Kidney capillary endothelial cell (primary cell): ENCODE measurements at places on chromosomes 5 and 9.

DNA sequence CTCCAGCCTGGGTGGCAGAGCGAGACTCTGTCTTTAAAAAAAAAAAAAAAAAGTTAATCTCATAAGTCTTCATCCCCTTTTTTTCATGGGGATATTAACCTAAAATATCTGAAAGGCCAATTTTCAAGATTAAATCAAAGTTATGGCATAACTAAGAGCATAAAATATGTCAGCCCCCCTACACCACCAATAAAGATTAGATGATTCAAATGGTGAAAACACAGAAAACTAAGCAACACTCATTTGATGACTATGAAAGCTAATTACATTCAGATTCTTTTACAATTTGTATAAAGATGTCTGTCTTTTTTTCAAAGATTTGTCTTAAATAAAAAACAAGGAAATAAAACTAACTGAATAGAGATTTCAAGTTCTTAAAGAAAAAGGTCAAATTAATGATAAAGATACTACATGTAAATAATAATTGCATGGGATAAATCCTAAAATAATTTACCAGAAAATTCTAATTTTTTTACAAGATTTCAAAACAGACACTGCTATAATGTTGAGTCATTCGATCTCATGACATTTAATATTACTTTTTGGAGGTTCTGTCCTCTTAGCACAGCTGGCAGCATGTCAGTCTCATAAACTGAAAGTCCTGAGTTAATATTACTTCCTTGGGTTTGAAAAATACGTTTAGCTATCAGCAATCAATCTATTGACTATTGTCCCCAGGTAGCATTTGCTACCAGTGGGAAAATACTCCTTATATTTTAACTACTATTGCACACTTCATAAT, 112.9 kb downstream of the KIAA0825 start:
- no peak for DNase-seq

DNA sequence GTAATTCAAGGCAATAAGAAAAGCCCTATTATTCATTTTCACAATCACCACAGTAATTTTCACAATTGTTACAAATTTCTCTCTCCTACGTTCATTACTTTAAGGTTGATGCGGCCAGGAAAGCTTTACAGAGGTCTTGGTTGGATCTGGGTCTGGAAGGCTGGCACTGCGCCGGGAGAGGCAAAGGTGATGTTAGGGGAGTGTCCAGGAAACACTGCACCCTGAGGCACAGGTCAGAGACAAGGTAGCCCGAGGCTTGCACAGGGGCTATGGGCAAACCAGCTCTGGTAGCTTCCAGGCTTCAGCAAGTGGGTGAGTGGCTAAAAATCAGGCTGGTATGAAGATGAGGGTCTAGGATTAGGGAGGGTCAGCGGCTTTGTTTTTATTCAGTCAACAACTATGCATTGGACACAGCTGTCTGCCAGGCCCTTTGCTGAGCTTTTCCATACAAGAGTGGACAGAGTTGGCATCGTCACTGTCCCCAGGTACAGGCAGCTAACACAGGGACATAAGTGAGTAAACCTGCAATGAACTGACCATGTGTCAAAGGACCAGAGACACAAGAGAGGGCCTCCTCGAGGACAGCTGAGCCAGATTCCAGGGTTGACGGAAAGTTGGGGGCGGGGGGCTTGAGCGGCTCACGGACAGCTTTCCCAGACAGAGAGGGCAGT, 12.4 kb upstream of the TENT4A start:
- DNase-seq, result no peak

DNA sequence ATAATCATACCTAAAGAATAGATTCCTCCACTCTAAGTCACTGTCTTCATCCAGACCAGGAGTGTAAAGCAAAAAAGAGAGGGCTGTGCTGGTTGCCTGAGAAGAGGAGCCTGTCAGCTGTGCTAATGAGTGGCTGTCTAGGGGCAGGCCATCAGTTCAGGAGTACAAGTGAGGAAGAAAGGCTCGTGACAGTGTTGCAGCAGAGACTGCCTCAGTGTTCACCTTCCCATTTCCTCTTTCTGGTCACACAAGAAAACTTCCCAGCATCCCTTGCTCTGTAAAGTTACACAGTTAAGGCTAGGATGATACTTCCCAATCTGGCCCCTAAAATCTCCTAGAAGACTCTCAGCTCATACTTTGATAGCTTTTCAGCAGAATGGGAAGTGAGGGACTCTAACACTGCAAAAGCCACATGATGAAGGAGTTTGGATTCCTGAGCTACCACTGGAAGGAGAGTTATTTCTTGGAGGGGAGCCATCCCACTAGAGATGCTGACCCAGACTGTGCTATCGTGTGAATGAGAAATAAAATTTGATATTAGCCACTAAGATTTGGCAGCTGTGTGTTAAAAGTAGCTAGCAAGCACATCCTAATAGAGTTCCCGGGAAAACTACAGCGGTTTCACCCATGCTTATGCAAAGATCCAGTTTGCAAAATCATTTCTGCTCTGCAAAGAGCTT, 67.1 kb downstream of the ADAMTS12 start:
- no peak for DNase-seq

DNA sequence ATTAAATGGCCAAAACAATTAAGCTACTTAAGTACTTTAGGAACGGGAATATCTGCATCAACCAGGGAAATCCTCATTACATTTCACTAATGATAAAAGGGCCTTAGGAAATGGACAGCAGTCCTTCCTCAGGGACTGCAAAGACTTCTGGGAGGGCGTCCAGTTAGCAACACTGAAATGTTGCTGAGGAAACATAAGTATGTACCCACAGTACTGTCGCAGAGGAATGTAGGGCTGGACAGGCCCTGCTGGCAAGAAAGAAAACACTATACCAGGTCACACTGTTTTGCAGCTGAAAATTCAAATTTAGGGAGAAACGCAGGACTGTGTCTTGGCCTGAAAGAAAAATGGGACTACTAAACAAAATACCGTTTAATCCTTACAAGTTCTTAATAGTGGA, 1.3 kb downstream of the C5orf15 start:
- no peak for DNase-seq

GRCh38 chr9:20307621-20308020, 314.7 kb downstream of the MLLT3 start:
- no peak for DNase-seq

- DNase-seq, result no peak
These were observed 305.2 kb upstream of the DAB2 start for GRCh38 chr5:39730006-39730405.

DNA sequence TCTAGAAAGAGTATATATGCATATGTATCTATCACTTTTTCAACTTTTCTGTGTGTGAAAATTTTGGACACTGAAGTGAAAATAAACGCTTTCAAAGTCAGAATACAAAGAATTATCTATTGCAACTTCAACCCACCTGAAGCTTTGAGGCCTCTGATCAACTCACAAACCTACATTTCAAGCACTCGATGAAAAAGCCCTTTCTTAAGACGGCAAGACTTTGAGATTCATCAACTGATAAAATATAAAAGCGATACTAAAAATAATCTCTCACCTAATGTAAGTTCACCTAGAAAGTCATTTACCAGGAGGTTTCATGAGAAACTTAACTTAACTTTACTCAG, 1.2 kb downstream of the GOLPH3 start:
- DNase-seq, result no peak
